ENCODE measurements at places on chromosomes 4 and X. TPM values are rescaled to one million over a fixed set of nuclear protein-coding genes. Genes with fewer than 3 reads are reported as not detected.

The YY2 gene
- 2.4 TPM for polyA plus RNA-seq

The UCP1 gene
- polyA plus RNA-seq = not detected

The FAM53A gene
- 0.78 TPM for polyA plus RNA-seq

The RGN gene
- polyA plus RNA-seq = not detected

The GBA3 gene
- polyA plus RNA-seq = not detected

The MAGEA1 gene
- not detected for polyA plus RNA-seq

The OPRPN gene
- polyA plus RNA-seq = not detected

The GCNA gene
- 11.0 TPM for polyA plus RNA-seq

The IQCM gene
- not detected for polyA plus RNA-seq

The EPGN gene
- not detected for polyA plus RNA-seq

The EDA2R gene
- 6.1 TPM for polyA plus RNA-seq

The PDGFRA gene
- polyA plus RNA-seq = 0.43 TPM
